ENCODE measurements at places on chromosomes 1 and 21. TPM values are rescaled to one million over a fixed set of nuclear protein-coding genes. Genes with fewer than 3 reads are reported as not detected.

Gene YARS1
- total RNA-seq: 61.5 TPM

GRCh38 chr1:38178216-38178615 lies 131.6 kb upstream of the POU3F1 start:
- no peak overlapping the region for H3K4me3 ChIP-seq
- no peaks in the 10 kb centered on the region for H3K36me3 ChIP-seq
- no peaks in the 10 kb centered on the region for H3K27me3 ChIP-seq
- no peak overlapping the region for H3K27ac ChIP-seq

GRCh38 chr1:116365857-116366256 lies 7.2 kb upstream of the ATP1A1 start:
- H3K27ac ChIP-seq: no peak overlapping the region
- DNase-seq: no peak

- H3K27ac ChIP-seq: no peak overlapping the region
- no peak for DNase-seq
- H3K36me3 ChIP-seq: no peaks in the 10 kb centered on the region
- H3K27me3 ChIP-seq: no peaks in the 10 kb centered on the region
- H3K4me1 ChIP-seq: no peaks in the 10 kb centered on the region
Observed at GRCh38 chr1:41696381-41696780, 211.9 kb upstream of the EDN2 start.

Gene C1orf94
- 0.19 TPM for total RNA-seq

DNA sequence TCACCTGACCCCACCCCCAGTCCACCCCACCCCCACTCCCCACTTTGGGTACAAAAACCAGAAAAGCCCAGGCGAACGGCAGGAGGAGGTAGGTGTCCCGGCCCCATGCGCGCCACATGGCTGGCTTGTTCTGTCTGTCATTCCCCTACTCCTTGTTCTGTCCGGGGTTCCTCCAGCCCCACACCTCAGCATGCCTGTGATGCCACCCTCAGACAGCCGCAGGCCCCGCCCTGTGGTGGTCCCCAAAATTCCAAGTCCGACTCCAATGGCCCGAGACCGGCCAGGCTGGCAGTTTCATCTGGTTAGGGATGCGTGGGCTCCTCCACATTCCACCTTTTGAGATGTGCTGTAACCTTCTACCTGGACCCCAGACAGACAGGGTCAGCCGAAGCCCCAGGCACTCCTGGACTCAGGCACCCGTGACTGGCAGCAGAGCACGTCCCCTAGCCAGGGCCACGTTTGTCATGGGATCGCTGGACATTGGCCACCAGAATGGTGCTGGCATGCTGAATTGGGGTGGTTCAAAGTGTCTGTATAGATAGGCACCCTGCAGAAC lies 94.4 kb downstream of the WDR4 start:
- no peak overlapping the region for H3K27ac ChIP-seq
- no peaks in the 10 kb centered on the region for H3K36me3 ChIP-seq

DNA sequence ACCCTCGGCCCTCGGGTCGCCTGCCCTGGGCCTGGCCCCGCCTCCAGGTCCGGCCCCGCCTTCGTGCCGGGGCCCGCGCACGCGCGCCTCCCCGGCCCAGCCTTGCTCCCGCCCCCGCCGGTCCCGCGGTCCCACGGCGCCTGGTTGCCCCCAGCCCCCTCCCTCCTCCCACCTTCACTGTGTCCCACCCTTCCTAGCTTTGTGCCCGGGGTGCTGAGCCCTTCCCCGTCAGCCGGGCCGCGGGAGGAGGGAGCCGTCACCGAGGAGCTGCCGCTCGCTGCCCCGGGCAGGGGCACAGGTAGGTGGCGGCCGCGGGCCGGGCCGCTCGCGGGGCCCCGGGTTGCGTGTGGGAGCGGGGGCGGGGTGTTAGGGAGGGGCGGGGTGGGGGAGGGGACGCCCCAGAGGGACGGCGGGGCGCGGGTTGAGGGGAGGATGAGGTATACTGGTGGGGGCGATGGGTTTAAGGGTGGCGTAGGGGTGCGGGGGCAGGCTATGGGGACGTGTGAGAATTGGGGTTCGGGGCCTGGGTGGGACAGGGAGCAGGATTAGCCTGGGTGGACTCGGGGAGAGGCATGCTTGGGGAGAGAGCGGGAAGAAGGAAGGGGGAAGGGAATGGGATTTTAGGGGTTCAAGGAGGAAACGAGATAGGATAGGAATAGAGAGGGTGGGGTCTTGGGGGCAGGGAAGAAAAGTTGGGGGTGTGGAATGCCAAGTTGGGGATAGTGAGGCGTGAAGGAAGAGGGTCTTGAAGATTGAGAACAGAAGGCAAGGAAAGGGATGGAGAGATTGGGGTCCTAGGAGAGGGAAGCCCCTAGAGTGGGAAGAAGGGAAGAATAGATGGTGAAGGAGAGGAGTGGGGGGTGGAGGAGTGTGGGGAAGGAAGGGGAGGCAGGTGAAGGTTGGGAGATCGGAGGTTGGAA lies at the start of gene LRRC42:
LRRC42 (plus strand) TSS at position 99 of the 920 bp plus-strand sequence. CDS start 5,650 bp downstream, outside the sequence.
- H3K27ac ChIP-seq: peak within 1 kb of the TSS; percentile 78
- peak within 1 kb of the TSS; percentile 78 for H3K4me3 ChIP-seq
- no peaks in the 10 kb centered on the region for H3K27me3 ChIP-seq
- no peaks in the 10 kb centered on the region for H3K36me3 ChIP-seq
- DNase-seq: peak; percentile 92

GRCh38 chr1:41573194-41573593 lies 88.7 kb upstream of the EDN2 start:
- H3K27me3 ChIP-seq: peaks cover 6% of the 10 kb centered on the region
- DNase-seq: no peak
- H3K4me3 ChIP-seq: no peak overlapping the region
- H3K4me1 ChIP-seq: no peaks in the 10 kb centered on the region

DNA sequence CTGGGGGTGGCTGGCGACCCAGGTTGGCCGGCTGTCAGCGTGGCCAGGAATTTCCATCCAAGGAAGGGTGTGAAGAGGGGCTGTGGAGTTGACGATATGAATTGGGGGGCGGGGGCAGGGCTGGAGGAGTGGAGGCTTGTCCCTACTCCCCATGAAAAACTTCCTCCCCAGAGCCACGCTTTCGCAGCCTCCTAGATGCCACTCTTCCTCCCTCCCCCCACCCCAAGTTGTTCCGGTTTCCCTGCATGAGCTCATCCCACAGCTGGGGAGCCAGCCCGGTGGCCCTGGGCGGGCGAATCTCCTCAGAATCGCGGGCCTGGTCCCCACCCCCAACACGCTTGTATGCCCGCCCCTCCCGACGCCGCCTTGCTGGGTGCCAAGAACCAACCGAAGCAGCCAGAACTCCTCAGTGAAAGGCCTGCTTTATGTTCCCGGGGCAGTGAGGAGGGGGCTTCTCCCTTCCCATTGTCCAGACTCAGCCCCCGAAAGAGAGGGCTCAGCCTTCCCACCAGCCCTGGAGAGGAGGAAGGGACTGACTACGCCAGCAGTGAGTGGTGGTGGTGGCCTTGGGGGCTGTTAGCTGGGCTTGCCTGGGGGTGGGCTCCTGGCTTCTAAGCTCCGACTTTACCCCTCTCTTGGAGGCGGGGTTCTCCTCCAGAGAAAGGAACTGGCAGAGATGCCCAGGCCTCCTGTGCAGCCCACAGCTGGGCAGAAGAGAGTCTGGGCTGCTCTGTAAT lies 1.8 kb upstream of the CSMD2 start:
- peak; percentile 71 for DNase-seq
- peaks cover 23% of the 10 kb centered on the region for H3K4me1 ChIP-seq
- peaks cover 76% of the 10 kb centered on the region for H3K27me3 ChIP-seq
- H3K4me3 ChIP-seq: peak overlapping the region; percentile 84
- no peak overlapping the region for H3K27ac ChIP-seq

DNA sequence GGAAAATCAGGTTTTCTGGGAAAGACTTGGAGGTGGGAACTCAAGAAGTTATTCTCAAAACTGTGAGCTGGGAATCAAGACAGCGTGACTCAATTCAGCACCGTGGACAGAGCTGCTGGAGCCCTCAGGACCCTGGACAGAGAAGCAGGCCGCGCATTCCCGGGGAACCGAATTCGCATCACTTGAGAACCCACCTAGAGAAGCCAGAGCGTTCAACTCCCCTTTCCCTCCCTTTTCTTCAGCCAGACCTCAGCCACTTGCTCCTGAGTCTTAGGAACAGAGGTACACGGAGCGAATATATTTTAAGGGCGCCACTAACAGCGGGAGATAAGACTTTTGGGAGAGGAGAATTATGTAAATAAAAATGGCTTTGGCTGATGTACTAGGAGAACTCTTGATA lies 2.0 kb upstream of the LIN28A start:
- DNase-seq: peak; percentile 92
- H3K4me3 ChIP-seq: peak overlapping the region; percentile 90
- peak overlapping the region; percentile 98 for H3K27ac ChIP-seq
- peaks cover 22% of the 10 kb centered on the region for H3K4me1 ChIP-seq
- no peaks in the 10 kb centered on the region for H3K36me3 ChIP-seq

GRCh38 chr1:45552331-45552730 lies 1.7 kb downstream of the AKR1A1 start:
- H3K4me3 ChIP-seq: peak overlapping the region; percentile 65
- no peaks in the 10 kb centered on the region for H3K36me3 ChIP-seq
- H3K27me3 ChIP-seq: no peaks in the 10 kb centered on the region
- H3K27ac ChIP-seq: no peak overlapping the region

Gene CNR2
- not detected for total RNA-seq

Gene TRIM46
- total RNA-seq: 3.9 TPM

- no peak overlapping the region for H3K4me3 ChIP-seq
- H3K4me1 ChIP-seq: no peaks in the 10 kb centered on the region
- peaks cover 15% of the 10 kb centered on the region for H3K36me3 ChIP-seq
- H3K27ac ChIP-seq: no peak overlapping the region
- DNase-seq: peak; percentile 27
Observed at GRCh38 chr1:41003640-41004220, 17.8 kb downstream of the SLFNL1 start.

DNA sequence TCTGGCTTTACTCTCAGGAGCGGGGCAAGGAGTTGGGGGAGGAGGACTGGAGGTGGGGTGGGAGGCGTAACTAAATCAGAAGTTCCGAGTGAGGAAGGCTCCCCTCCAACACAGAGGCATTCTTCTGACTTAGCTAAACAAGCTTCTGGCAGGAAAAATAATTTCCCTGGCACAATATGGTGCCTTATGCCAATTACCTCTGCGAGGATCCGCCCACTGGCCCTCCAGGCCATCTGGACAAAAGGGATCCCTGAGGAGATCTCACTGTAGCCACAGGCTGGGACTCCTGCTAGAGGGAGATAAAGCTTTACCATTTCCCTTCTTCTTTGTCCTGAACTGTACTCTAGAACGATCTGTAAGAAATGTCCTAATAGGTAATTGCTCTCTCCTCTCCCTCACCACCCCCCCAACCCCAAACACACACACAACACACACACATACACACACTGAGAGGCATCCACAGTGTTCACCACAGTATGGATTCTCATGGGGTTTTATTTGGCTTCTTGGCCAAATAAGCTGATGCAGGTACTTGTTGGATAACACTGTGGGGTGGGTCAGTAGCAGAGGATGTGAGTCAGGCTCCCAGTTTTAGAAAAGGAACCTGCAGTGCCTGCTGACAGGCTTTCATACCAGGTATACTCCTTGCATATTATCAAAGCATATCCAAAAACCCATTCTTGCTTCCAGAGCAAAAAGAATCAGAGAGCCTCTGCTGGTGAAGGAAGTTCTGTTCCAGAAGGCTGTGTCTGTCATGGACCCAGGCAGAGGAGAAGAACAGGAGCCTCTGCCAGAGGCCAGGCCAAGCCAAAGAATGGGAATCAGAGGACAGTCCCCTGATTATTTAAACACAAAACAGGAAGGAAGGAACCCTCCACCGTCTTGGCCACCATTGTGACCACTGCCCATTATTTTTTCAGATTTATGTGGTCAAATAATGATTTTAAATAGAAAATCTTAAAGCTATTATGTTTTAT lies 169.1 kb downstream of the C1orf21 start:
- H3K4me3 ChIP-seq: no peak overlapping the region
- H3K27me3 ChIP-seq: no peaks in the 10 kb centered on the region
- no peaks in the 10 kb centered on the region for H3K36me3 ChIP-seq
- peak overlapping the region; percentile 48 for H3K27ac ChIP-seq

DNA sequence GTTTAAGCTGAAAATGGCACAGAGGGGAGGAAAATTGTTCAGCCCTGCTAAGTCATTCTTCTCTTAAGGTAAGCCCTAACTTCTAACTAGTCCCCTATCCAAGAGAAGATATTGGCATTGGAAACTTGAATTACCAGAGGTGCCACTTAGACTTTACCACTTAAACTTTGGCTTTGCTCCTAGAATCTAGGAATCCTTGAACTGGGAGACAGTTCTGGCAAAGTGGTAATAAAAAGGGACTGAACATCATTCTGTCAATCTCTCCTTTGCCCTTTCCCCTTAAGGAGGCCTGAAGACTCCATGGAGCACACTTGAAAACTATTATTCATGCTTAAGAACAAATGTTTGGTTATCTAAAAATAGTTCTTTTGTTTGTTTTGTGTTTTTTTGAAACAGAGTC lies 8.4 kb downstream of the ATP1A4 start:
- H3K27me3 ChIP-seq: no peaks in the 10 kb centered on the region
- H3K27ac ChIP-seq: no peak overlapping the region
- H3K4me1 ChIP-seq: peaks cover 3% of the 10 kb centered on the region
- no peaks in the 10 kb centered on the region for H3K36me3 ChIP-seq
- DNase-seq: no peak

Gene MYOG
- total RNA-seq: not detected

Gene TEDDM1
- total RNA-seq: not detected

Gene TDRD10
- not detected for total RNA-seq

GRCh38 chr1:158289811-158290210 lies at the start of gene CD1C:
Gene CD1C (plus strand): TSS chr1:158289923. CDS start chr1:158290065, 142 bp downstream.
- no peak within 1 kb of the TSS for H3K27ac ChIP-seq
- H3K27me3 ChIP-seq: no peaks in the 10 kb centered on the region
- peaks cover 2% of the 10 kb centered on the region for H3K4me1 ChIP-seq
- DNase-seq: no peak
- H3K36me3 ChIP-seq: no peaks in the 10 kb centered on the region

Gene BRINP3
- not detected for total RNA-seq

- H3K36me3 ChIP-seq: no peaks in the 10 kb centered on the region
- DNase-seq: no peak
- H3K4me3 ChIP-seq: no peak overlapping the region
Observed at GRCh38 chr1:68409426-68409825, 40.3 kb downstream of the RPE65 start.

Gene NCMAP
- not detected for total RNA-seq

DNA sequence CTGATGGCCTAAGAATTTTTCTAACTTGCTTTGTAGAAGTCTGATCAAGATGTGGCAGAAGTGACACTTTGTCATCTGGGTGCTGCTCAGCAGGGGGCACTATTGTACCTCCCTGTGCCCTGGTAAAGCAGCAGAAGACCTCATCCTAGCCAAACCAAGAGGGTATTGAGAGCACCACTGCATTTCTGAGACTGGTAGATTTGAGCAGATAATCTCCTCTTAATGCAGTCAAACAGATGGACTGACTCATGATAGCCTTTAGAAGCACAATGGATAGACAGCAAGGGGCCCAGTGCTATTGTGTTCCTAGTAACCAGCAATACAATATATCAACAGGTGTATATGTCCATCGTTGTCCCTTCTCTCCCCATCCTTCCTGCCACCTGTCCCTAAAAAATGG lies 5.7 kb downstream of the TPM3 start:
- H3K27ac ChIP-seq: no peak overlapping the region
- peak; percentile 67 for DNase-seq
- no peaks in the 10 kb centered on the region for H3K36me3 ChIP-seq
- H3K27me3 ChIP-seq: no peaks in the 10 kb centered on the region

GRCh38 chr21:46052703-46053651 lies 44.9 kb upstream of the COL6A2 start:
- no peak overlapping the region for H3K4me3 ChIP-seq
- no peaks in the 10 kb centered on the region for H3K27me3 ChIP-seq
- no peak overlapping the region for H3K27ac ChIP-seq
- DNase-seq: no peak
- no peaks in the 10 kb centered on the region for H3K36me3 ChIP-seq
